ENCODE measurements at places on chromosomes 4 and X. TPM values are rescaled to one million over a fixed set of nuclear protein-coding genes. Genes with fewer than 3 reads are reported as not detected.

DNA sequence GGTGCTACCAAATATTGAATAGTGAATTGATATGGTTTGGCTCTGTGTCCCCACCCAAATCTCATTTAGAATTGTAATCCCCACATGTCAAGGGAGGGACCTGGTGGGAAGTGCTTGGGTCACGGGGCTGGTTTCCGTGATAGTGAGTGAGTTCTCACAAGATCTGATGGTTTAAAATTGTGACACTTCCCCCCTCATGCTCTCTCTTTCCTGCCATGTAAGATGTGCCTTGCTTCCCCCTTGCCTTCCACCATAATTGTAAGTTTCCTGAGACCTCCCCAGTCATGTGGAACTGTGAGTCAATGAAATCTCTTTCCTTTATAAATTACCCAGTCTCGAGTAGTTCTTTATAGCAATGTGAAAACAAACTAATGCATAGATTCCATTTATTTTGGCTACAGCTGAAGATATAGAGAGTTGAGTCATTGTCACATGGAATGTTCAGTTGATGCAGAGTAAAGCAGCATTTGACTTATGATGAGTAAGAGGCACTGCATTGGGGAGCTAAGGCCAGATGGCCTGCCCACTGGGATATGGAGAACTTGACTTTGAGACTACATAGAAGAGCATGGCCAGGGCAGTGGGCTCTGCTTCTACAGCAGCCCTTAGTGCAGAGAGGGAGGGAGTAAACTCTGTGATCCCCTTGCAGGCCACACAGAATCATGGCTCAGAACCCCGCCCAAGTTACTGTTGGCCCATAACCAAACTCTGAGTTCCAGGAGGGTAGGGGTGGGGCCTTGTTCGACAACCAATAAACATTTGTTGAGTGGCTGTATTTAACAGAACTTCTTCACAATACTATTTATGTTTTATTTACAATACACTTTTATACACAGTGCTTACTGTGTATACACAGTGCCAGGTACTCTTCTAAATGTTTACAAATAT is 34.2 kb downstream of the RAI2 start:
- H3K36me3 ChIP-seq = no peaks in the 10 kb centered on the region
- H3K4me3 ChIP-seq = no peak overlapping the region
- no peaks in the 10 kb centered on the region for H3K27me3 ChIP-seq

DCUN1D4 gene
- total RNA-seq = 37.6 TPM

DNA sequence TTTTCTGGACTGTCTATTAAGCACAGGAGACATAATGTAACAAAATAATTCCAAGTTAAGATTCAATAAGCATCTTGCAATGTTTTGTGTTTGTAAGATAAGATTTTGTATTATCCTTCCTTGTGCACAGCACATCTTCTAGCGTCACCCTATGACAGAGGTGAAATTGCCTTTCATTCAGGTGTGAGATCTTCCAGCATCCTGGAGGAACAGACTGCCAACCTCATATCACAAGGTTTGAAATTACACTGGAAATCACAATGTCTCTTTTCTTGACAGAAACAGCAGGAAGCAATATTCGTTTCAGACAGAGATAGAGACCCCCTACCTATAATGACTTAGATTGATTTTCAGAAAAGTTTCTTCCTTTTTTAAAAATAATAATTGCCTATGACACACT is 668.6 kb downstream of the GABRG1 start:
- no peaks in the 10 kb centered on the region for H3K36me3 ChIP-seq
- H3K27ac ChIP-seq = no peak overlapping the region
- no peaks in the 10 kb centered on the region for H3K27me3 ChIP-seq

- no peak for DNase-seq
- H3K4me1 ChIP-seq = no peaks in the 10 kb centered on the region
- H3K36me3 ChIP-seq = no peaks in the 10 kb centered on the region
- H3K27me3 ChIP-seq = no peaks in the 10 kb centered on the region
- H3K4me3 ChIP-seq = no peak overlapping the region
- no peak overlapping the region for H3K27ac ChIP-seq
Observed at GRCh38 chr4:34046580-34046979, 2197.7 kb downstream of the ARAP2 start.

DNA sequence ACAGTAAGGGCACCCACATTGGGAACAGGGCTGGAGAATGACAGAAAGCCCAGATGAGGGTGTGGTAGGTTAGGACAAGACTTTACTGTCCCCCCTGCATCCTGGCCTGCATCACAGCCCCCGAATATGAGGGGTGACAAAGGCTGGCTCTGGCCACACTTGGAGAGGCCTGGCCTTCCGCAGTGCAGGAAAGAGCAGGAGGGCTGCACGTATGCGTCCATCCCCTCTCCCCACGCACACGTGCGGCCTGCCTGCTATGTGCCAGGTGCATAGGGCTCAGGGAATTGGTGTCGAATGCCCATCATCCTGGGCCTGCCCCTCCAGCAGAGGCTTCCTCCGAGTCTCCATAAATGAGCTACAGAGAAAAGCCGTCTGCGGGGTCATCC is 80.5 kb downstream of the ABLIM2 start:
- no peak overlapping the region for H3K4me3 ChIP-seq
- no peak overlapping the region for H3K27ac ChIP-seq
- H3K4me1 ChIP-seq = peaks cover 21% of the 10 kb centered on the region
- H3K27me3 ChIP-seq = no peaks in the 10 kb centered on the region
- H3K36me3 ChIP-seq = no peaks in the 10 kb centered on the region
- no peak for DNase-seq

- DNase-seq = no peak
- H3K4me1 ChIP-seq = peaks cover 7% of the 10 kb centered on the region
- no peaks in the 10 kb centered on the region for H3K36me3 ChIP-seq
- H3K4me3 ChIP-seq = no peak overlapping the region
Observed at GRCh38 chrX:15786915-15787314, 3.4 kb upstream of the ZRSR2 start.

SGCB gene
- total RNA-seq = 119 TPM

DNA sequence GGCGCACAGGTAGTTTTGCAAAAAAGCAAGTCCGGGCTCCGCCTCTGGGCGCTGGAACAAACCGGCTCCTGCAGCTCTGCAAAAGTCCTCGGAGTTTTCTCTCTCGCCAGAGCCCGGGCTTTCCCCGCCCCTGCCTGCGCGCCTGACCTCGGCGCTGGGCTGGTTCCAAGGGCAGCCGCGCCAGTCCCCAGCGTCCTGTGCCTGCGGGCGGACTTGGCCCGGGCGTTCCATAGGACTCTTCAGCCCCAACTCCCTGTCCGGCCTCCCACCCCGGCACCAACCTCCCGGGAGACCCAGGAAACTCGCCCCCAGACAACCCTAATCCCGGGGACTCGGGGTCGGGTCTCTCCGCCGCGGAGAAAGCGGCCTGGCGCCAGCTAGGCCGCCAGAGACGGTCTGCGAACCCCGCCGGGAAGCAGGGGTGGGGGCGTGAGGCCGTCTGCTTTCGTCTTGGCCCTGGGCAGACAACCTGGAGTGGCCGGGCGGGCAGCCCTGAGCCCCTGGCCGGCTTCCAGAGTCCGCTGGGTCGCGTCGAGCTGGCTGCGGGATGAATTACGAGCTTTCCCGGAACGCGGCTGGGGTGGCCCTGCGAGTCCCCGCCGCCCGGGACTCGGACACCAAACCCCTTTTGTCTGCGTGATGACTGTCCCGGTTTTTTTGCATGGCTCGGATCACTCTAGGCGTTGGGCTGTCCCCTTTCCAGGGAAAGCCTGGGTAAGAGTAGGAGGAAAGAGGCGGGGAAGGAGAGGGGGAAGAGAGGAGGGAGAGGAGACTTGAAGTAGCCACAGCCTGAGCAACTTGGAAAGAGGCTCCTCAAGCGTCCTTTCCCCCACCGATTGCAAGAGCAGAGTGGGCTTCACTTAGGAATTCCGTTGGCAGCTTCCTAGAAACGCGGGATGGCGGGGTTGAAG is 916 bp downstream of the MXRA5 start:
- peak overlapping the region; percentile 30 for H3K4me3 ChIP-seq
- H3K27me3 ChIP-seq = no peaks in the 10 kb centered on the region

FGFR3 gene
- 3.5 TPM for total RNA-seq

GRCh38 chrX:3599802-3600430 is 113.5 kb downstream of the PRKX start:
- peak overlapping the region; percentile 40 for H3K27ac ChIP-seq
- no peak overlapping the region for H3K4me3 ChIP-seq
- no peaks in the 10 kb centered on the region for H3K4me1 ChIP-seq
- H3K36me3 ChIP-seq = no peaks in the 10 kb centered on the region
- no peaks in the 10 kb centered on the region for H3K27me3 ChIP-seq
- no peak for DNase-seq

- H3K27ac ChIP-seq = no peak overlapping the region
- H3K27me3 ChIP-seq = no peaks in the 10 kb centered on the region
- no peaks in the 10 kb centered on the region for H3K36me3 ChIP-seq
- H3K4me3 ChIP-seq = no peak overlapping the region
Observed at GRCh38 chrX:100356351-100356896, 53.6 kb downstream of the PCDH19 start.

DNA sequence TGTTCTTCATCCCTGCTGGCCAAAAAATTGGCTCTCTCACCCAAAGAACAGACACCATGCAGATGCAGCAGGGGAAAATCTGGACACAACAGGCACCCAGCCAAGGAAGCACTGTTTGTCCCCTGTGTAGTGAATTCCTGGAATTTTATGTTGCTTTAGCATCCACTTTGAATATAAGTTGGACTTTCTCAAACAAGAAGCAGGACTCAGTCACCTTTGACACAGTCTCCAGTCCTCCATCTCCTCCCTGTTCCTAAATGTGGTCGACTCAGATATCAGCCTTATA is 11.8 kb downstream of the ZNF182 start:
- H3K27me3 ChIP-seq = no peaks in the 10 kb centered on the region
- peaks cover 20% of the 10 kb centered on the region for H3K36me3 ChIP-seq
- H3K27ac ChIP-seq = no peak overlapping the region
- H3K4me1 ChIP-seq = peaks cover 6% of the 10 kb centered on the region
- no peak for DNase-seq

ATP10D gene
- 9.1 TPM for total RNA-seq

GRCh38 chr4:12118651-12119213 is 690.0 kb upstream of the HS3ST1 start:
- no peaks in the 10 kb centered on the region for H3K27me3 ChIP-seq
- no peak overlapping the region for H3K27ac ChIP-seq
- no peak overlapping the region for H3K4me3 ChIP-seq
- no peak for DNase-seq

DNA sequence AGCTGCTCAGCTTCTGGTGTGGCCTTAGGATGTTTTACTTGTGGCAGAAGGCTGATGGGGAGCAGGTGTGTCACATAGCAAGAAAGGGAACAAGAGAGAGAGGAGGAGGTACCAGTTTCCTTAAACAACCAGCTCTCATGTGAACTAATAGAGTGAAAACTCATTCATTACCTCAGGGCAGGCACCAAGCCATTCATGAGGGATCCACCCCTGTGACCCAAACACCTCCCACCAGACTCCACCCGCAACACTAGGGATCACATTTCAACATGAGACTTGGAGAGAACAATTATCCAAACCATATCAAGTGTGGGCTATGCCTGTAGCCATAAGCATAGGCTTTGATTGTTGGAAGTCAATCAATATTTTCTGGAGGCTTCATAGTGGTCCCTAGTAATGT is 56.0 kb downstream of the GSX2 start:
- H3K27ac ChIP-seq = no peak overlapping the region
- no peak overlapping the region for H3K4me3 ChIP-seq
- peaks cover 6% of the 10 kb centered on the region for H3K27me3 ChIP-seq
- no peak for DNase-seq
- H3K36me3 ChIP-seq = no peaks in the 10 kb centered on the region

- H3K27ac ChIP-seq = no peak overlapping the region
- no peaks in the 10 kb centered on the region for H3K36me3 ChIP-seq
- H3K4me3 ChIP-seq = no peak overlapping the region
- no peaks in the 10 kb centered on the region for H3K27me3 ChIP-seq
- DNase-seq = no peak
Observed at GRCh38 chrX:121050781-121051180, 3.4 kb downstream of the GLUD2 start.

GRCh38 chr4:98672583-98673287 is 14.3 kb upstream of the TSPAN5 start:
- no peak for DNase-seq
- H3K27me3 ChIP-seq = no peaks in the 10 kb centered on the region
- H3K36me3 ChIP-seq = no peaks in the 10 kb centered on the region
- no peak overlapping the region for H3K4me3 ChIP-seq
- H3K4me1 ChIP-seq = no peaks in the 10 kb centered on the region

LRPAP1 gene
- 282 TPM for total RNA-seq

DNA sequence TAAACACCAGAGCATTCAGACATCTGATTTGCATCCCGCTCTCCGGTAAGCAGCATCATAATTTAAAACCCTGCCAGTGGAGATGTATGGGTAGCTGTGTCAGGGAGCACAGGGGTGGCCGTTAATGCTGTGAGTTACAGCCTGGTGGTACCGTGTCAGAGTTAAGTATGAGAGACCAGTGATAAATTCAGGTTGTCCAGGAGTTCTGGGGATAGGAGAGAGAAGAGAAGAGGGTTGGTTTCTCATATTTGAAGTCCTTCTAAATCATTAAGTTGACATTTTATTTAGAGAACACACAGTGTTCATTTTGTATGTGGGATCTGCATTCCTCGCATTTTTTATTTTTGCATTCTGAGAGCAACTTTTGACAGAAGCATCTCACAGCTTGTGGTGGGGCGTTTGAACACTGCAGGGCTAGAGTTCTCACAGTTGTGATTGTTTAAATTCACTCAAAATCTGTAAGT is 157.6 kb downstream of the DCLK2 start:
- H3K27ac ChIP-seq = no peak overlapping the region
- H3K4me1 ChIP-seq = peaks cover 12% of the 10 kb centered on the region
- DNase-seq = no peak
- no peaks in the 10 kb centered on the region for H3K27me3 ChIP-seq
- no peak overlapping the region for H3K4me3 ChIP-seq
- H3K36me3 ChIP-seq = peaks cover 48% of the 10 kb centered on the region

DNA sequence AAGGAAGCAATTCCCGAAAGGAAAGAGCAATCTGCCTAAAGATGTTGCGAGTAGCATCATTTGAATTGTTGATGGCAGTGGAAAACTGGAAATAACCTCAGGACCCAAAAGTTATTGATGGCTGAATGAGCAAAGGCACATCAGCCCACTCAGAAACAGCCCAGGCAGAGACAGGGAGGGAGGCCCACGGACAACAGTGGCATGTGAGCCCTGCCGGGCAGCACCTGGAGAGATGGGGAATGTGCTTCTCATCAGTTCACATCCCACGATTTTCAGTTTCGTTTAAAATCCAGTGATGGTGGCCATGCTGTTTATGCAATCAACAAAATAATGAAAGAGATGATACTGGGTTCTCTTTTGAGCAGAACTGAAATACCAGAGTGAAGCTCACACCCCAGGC is 80.0 kb downstream of the JAKMIP1 start:
- no peaks in the 10 kb centered on the region for H3K4me1 ChIP-seq
- no peak overlapping the region for H3K27ac ChIP-seq
- H3K4me3 ChIP-seq = no peak overlapping the region
- no peak for DNase-seq
- H3K36me3 ChIP-seq = no peaks in the 10 kb centered on the region
- peaks cover 36% of the 10 kb centered on the region for H3K27me3 ChIP-seq

- H3K27ac ChIP-seq = no peak overlapping the region
- H3K36me3 ChIP-seq = no peaks in the 10 kb centered on the region
- no peaks in the 10 kb centered on the region for H3K4me1 ChIP-seq
- H3K4me3 ChIP-seq = no peak overlapping the region
- no peaks in the 10 kb centered on the region for H3K27me3 ChIP-seq
- no peak for DNase-seq
Observed at GRCh38 chrX:24235084-24235710, 78.7 kb downstream of the SUPT20HL2 start.

BMX gene
- total RNA-seq = 3.8 TPM

ANK2 gene
- 289 TPM for total RNA-seq

All from heart right ventricle (tissue), 16 donors.